ENCODE measurements at places on chromosomes 2 and 18.

- DNase-seq: no peak
Measured at GRCh38 chr18:13270279-13270855, 51.8 kb downstream of the LDLRAD4 start.

GRCh38 chr2:102484310-102485061 lies 11.5 kb downstream of the SLC9A4 start:
- no peak for DNase-seq

DNA sequence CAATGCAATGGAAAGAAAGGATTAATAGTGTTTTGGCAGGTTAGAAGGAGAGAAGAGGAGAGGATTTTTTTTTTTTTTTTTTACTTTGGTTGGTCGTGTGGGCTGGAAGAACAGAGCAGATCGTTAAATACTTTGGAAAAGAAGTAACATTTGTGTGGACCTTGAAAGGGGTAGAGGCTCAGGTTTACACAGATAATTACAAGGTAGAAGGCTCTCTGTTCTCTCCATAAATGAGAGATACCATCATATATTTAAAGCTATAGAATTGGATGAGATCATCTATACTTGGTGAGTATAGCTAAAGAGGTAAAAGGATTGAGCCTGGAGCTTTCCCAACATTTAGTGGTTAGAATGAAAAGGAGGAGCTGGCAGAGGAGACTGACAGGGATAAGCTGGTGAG lies 49.0 kb downstream of the SMCHD1 start:
- no peak for DNase-seq

- DNase-seq: no peak
Measured at GRCh38 chr2:195363496-195363895, 293.5 kb upstream of the SLC39A10 start.

DNA sequence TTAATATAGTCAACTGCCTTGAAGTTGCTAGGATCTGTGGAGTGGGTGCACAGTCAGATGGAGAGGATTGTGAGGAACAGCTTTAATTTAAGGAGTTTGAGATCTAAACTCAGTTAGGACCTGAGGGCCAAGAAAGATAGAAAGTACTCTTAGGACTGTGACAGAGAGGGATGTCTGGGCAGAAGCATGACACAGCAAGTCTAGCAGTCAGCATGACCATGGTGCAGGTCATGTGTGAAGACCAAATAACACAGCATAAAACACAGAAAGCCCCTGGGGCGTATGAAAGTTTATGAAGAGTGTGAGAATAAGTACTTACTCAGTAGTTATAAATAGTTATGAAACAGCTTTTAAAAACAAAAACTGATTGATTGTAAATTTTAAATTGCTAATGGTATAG lies 107.2 kb downstream of the GALNT1 start:
- no peak for DNase-seq

DNA sequence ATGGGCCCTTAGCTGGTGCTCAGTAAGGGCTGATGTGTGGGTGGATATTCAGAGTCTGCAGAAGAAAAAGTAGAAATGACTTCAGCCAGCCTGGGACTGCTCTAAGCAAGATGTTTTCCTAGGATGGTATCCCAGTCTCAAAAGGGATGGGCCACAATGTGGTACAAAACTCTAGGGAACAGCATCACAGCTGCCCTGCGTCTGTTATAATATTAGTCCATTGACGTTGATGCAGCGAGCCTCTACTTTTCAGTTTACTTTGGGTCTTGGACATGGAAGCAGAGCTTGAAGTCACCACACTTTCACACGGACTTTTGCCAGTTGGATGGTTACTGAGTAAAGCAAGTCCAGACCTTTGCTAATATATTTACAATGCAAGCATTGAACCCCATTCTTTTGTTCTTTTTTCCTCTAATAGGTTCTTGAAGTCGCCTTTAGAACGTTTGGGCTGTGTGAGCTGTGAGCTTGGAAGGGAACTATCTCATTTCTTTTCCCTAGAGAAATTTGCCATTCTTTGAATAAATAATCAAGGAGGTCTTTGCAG lies 105.7 kb downstream of the RDH14 start:
- DNase-seq: no peak

DNA sequence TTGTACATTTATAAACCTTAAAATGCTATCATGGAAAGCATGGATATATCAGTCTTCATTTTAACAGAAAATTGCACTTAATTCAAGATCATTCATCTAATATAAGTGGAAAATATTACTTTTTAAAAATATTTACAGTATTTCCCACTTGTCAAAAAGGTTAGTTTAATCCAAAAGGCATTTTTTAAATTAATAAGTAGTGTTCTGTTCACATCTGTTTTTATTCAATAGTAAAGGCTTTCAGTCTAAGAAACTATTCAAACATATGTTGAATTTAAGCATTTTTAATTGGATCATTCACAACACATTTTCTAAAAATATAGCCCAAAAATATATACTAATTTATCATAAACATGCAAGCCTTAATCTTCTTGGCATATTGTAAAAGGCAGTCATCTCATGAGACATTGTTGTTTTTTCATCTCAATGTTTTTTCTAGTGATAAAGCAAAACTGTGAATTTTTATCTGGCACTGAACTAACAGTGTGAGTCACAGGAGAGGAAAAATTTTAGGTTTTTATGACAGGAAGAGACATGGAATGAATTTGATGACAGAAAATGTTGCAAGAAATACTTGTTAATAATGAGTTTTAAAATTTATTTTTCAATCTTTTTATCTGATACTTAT lies 1642.5 kb upstream of the TMEFF2 start:
- DNase-seq: no peak

DNA sequence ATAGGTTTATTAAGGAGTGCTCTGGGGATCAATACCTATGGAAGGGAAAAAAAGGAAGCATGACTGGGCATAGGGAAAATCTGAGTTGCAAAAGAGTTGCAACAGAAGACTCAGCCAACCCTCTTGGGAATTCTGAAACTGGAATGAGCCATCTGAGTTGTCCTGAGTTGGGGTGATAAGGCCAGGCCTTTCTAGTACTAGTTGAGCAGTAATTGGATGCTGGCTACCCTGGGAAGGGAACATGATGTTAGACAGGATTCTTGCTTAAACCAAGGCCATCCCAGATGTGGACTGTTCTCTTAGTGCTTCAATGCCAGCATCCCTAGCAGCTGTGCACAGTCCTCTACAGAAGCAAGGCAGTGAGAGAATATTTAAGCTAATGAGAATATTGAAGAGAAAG lies 348.8 kb upstream of the GULP1 start:
- DNase-seq: no peak

All from HL-60 (cell line).